ENCODE measurements at places on chromosomes 12 and 14. TPM values are rescaled to one million over a fixed set of nuclear protein-coding genes. Genes with fewer than 3 reads are reported as not detected.

DNA sequence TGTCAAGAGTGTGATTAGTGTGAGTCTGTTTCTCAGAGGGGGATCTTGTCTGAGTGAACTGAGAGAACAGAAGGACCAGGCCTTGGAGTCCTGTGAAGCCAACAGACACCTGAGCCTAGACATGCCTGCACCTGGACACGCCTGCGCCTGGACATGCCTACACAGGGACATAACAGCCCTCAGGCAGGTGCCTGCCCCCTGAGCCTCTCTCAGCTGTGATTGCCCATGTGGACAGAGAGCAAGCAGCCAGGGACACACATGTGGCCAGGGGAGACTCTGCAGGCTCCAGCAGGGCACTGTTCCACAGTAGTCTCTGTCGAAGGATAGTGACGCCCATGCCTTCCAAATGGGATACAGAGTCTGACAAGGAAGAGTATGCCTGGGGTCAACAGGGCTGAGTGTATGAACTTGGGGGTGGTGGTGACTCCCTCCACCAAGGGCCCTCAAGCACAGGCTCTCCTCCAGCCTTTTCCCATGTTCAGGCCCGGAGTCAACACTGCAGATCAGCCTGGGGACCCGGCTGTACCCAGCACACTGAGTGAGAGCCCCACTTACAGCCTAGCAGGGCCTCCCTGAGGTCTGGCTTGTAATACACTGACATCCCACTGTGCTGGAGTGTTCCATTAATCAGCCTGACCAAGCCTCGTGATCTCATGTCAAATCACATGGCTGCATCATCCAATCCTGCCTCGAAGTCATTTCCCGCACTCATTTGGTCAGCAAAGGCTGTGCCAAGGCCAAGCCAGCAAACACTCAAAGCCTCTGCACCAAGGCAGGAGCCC lies 173.0 kb downstream of the CALM1 start:
- no peak for DNase-seq

Gene LRTM2
- polyA plus RNA-seq, result 0.58 TPM

- no peak for DNase-seq
Measured at GRCh38 chr12:113381220-113381619, 22.5 kb downstream of the SDS start.

GRCh38 chr14:63155511-63156185 lies 48.6 kb upstream of the RHOJ start:
- DNase-seq, result no peak

DNA sequence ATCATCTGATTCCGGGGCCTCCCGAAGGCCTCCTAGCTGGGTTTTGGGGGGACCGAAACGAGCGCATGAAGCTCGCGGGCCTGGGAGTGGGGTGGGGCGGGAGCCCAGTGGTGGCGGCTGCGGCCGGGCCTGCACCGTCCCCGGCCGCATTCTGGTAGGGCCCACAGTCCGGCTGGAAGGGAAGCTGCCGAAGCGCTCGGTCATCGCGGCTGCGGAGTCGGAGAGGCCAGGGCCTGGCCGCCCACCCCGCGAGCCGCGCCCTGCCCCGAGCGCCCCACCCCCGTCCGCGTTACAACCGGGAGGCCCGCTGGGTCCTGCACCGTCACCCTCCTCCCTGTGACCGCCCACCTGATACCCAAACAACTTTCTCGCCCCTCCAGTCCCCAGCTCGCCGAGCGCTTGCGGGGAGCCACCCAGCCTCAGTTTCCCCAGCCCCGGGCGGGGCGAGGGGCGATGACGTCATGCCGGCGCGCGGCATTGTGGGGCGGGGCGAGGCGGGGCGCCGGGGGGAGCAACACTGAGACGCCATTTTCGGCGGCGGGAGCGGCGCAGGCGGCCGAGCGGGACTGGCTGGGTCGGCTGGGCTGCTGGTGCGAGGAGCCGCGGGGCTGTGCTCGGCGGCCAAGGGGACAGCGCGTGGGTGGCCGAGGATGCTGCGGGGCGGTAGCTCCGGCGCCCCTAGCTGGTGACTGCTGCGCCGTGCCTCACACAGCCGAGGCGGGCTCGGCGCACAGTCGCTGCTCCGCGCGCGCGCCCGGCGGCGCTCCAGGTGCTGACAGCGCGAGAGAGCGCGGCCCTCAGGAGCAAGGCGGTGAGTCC lies at the start of gene KLC1:
KLC1 (plus strand) TSS at position 528 of the 819 bp plus-strand sequence. CDS start 25,354 bp downstream, outside the sequence.
- DNase-seq, result no peak

- no peak for DNase-seq
Measured at GRCh38 chr12:64931321-64931720, 106.9 kb downstream of the TBC1D30 start.

GRCh38 chr12:111597831-111598636 lies 1.1 kb downstream of the ATXN2 start:
- peak; percentile 24 for DNase-seq

All from right renal pelvis (tissue), 4 donors.